ENCODE measurements at places on chromosomes 16 and 17.

GRCh38 chr16:57594531-57595031, 33.8 kb upstream of the ADGRG1 start:
- H3K27ac ChIP-seq: no peak overlapping the region
- peaks cover 11% of the 10 kb centered on the region for H3K36me3 ChIP-seq
- DNase-seq: peak; percentile 11

GRCh38 chr16:65042438-65043365, 79.2 kb downstream of the CDH11 start:
- DNase-seq: no peak
- H3K4me1 ChIP-seq: no peaks in the 10 kb centered on the region
- no peak overlapping the region for H3K27ac ChIP-seq
- peaks cover 1% of the 10 kb centered on the region for H3K36me3 ChIP-seq
- H3K27me3 ChIP-seq: no peaks in the 10 kb centered on the region
- H3K4me3 ChIP-seq: no peak overlapping the region

- H3K27ac ChIP-seq: no peak overlapping the region
- H3K4me1 ChIP-seq: no peaks in the 10 kb centered on the region
- H3K4me3 ChIP-seq: no peak overlapping the region
- H3K27me3 ChIP-seq: no peaks in the 10 kb centered on the region
- no peak for DNase-seq
- peaks cover 2% of the 10 kb centered on the region for H3K36me3 ChIP-seq
Observed at GRCh38 chr16:12479751-12480150, 323.9 kb downstream of the CPPED1 start.

DNA sequence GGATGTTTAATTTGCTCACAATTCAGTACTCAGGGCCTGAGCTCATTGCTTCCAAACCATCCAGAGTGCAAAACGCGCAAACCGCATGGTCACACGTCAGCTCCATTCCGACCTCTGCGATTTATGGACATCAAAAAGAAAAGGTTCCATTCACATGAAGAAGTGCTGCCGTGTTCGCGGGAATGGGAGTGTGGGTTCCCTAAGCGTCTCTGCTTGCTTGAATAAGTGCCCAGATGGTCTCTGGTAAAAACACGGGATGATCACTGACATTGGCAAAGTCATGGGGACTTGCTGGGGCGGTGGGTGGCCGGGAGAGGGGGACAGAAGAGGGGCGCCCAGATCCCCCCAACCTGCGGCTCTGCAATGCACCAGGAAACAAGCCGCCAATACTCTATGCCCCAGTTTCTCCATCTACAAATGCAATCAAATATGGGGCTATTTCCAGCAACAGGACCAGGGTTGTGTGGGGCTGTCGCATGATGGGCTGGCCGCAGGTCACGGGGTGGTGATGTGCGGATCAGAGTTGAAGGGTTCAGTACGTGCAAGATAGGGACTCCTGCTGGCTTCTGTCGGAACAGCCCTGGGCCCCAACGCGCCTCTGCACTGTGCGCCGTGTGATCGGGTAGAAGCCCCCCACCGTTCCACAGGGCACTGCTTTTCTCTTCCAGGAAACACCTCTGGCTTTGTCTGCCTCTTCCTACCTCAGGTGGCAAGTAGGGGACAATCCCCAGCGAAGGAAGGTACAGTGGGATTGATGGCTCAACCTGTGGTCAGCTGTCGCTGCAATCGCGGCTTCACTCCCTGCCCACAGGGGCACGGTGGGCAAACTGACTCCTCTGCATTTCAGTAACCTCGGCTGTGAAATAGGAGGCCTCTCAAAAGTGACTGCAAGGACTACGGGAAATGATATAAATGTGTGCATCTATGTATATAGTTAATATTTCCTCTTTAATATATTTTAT, 11.2 kb downstream of the FOXF1 start:
- no peak overlapping the region for H3K4me3 ChIP-seq
- H3K36me3 ChIP-seq: no peaks in the 10 kb centered on the region
- no peak for DNase-seq
- H3K4me1 ChIP-seq: peaks cover 11% of the 10 kb centered on the region
- peaks cover 62% of the 10 kb centered on the region for H3K27me3 ChIP-seq

DNA sequence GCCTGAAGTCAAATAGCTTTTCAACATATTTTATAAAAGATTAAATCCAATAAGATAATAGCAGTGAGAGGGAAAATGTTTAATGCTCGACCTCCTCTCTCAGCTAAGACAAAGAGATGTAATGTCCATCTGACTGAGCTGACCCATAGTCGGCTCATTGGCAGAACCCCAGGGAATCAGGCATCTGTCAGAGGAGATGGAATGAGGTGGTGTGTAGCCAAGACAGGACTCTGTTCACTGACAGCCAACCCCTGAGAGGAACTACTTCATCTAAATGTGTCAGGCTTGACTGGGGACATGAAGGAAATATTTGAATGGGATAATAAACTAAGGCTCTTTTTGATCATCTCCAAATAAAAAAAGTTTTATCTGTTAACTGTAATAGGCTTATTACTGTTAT, 188.0 kb downstream of the CDH11 start:
- no peak for DNase-seq
- no peaks in the 10 kb centered on the region for H3K27me3 ChIP-seq
- no peak overlapping the region for H3K4me3 ChIP-seq
- no peak overlapping the region for H3K27ac ChIP-seq
- H3K36me3 ChIP-seq: no peaks in the 10 kb centered on the region
- H3K4me1 ChIP-seq: no peaks in the 10 kb centered on the region

DNA sequence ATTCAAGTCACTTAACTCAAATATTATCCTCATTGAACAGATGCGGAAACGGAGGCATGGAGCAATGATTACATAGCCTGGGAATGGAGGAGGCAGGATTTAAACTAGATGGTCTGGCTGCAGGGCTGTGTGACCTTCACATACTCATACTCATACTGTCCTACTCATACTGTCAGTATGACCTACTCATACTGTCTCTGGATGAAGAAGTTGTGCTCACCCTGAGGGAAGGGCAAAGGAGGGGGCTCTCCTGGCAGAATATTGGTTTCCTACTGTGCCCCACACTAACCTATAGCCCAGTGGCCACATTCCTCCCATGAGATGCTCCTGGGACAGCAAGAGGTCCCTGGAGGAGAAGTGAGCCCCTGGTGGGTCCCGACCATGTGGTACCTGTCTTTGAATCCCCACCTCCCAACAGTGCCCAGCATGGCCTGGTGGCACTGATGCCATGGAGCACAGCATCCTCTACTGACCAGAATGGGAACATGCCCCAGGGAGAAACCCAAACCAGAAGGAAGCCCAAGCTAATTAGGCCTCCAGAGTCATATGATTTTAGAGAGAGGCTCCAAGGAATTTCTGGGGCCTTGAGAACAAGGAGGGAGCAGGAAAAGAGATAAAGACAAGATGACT, 197.3 kb upstream of the SDK2 start:
- no peak for DNase-seq
- no peak overlapping the region for H3K4me3 ChIP-seq
- H3K27ac ChIP-seq: no peak overlapping the region

DNA sequence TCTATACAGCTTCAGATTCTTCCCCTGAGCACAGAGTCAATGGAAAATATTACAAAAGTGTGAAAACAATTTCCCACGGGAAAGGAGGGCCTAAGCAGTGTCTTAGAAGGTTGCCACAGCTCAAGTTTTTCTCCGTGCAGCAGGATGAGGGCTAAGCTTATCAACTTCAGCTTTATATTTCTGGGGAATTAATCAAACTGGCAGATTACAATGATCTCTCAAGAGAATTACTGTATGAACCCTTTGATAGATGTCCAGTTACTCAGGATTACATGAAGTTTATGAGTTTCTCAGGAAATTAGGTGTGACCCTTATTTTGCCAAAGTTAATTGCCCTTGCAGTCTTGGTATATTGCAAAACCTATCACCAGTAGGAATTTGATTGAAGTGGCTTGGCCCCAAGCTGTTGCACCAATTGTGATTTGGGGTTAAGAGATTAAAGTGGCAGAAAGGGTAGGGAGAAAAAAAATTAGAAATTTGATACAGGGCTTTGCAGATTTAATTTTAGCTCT, 298.4 kb downstream of the MAP2K6 start:
- no peak overlapping the region for H3K4me3 ChIP-seq
- no peaks in the 10 kb centered on the region for H3K4me1 ChIP-seq
- H3K27me3 ChIP-seq: no peaks in the 10 kb centered on the region
- H3K36me3 ChIP-seq: no peaks in the 10 kb centered on the region

- H3K36me3 ChIP-seq: peaks cover 2% of the 10 kb centered on the region
- no peak for DNase-seq
- no peaks in the 10 kb centered on the region for H3K4me1 ChIP-seq
- no peak overlapping the region for H3K27ac ChIP-seq
- no peak overlapping the region for H3K4me3 ChIP-seq
- H3K27me3 ChIP-seq: peaks cover 76% of the 10 kb centered on the region
Observed at GRCh38 chr16:86569701-86570447, 3.2 kb downstream of the FOXC2 start.

DNA sequence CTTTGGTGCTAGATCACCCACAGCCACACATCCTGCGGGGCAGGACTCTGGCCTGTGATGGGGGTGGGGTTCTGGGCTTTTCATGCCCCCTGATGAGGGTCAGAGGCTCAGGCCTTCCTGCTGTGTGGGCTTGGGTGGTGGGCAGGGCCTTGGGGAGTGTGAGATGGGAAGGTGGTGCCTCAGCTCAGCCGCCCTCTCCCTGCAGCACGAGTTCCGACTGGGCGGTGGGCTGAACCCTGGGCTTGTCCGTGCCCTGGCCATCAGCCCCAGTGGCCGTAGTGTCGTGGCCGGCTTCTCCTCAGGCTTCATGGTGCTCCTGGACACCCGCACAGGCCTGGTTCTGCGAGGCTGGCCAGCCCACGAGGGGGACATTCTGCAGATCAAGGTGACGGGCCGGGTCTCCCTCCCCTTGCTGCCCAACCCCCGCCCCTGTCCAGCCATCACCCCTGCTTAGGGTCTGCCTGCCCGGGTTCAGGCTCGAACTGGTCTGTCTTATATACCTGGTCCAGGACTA, 6.8 kb upstream of the SERPINF2 start:
- H3K4me3 ChIP-seq: no peak overlapping the region
- peaks cover 8% of the 10 kb centered on the region for H3K36me3 ChIP-seq
- H3K4me1 ChIP-seq: no peaks in the 10 kb centered on the region

- no peak for DNase-seq
- H3K27me3 ChIP-seq: no peaks in the 10 kb centered on the region
- H3K36me3 ChIP-seq: peaks cover 23% of the 10 kb centered on the region
- no peak overlapping the region for H3K4me3 ChIP-seq
- peaks cover 61% of the 10 kb centered on the region for H3K4me1 ChIP-seq
- no peak overlapping the region for H3K27ac ChIP-seq
Observed at GRCh38 chr17:80779336-80779735, 212.3 kb upstream of the CHMP6 start.

GRCh38 chr16:24731722-24732419, 2.4 kb downstream of the TNRC6A start:
- peak overlapping the region; percentile 100 for H3K27ac ChIP-seq
- peak overlapping the region; percentile 100 for H3K4me3 ChIP-seq
- no peaks in the 10 kb centered on the region for H3K27me3 ChIP-seq
- H3K36me3 ChIP-seq: peaks cover 28% of the 10 kb centered on the region
- no peak for DNase-seq

DNA sequence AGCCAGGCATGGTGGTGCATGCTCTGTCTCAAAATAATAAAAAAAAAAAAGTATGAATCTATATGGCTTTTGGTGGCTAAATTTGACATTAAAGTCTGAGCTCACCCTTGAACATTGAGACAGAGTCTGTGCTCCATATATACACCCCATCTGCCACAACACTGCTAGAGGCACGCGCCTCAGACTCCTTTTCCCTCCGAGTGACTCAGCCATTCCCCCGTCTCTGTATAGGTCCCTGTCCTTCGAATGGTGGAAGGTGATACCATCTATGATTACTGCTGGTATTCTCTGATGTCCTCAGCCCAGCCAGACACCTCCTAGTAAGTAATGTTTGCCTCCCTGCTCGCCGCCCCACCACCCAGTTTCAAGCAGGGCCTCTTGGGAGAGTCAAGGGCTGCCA, 4.5 kb upstream of the EFNB3 start:
- H3K4me1 ChIP-seq: peaks cover 19% of the 10 kb centered on the region
- H3K36me3 ChIP-seq: peaks cover 18% of the 10 kb centered on the region
- no peak for DNase-seq
- peaks cover 38% of the 10 kb centered on the region for H3K27me3 ChIP-seq
- no peak overlapping the region for H3K27ac ChIP-seq

DNA sequence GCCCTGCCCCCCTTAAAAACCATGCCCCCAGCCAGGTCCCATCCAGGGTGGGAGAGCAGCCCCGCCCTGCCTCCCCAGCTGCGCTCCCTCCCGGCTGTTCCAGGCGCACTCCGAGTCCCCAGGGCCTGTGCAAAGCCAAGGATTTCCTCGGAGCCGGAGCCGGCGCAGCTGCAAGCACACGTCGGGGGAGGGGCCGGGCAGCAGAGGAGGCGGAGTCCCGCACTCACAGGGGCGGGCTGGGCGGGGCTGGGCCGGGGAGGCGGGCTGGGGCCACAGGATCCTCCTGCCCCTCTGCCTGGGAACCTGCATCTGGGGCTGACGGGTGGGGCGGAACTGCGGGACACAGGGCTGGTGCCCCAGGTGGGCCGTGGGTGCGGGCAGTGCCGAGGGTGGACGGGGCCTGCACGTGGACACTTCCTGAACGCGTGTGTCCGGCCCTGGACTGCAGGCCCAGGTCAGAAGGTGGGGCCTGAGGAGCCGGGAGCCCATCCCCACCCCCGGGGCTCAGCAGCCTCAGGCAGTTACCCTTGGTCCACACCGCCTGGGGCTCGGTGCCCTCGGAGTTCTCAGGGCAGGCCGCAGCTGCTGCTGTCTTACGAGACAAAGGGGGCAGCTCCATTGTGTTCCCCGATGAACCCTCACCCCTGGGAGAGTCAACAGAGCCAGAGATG, 24.0 kb upstream of the SSTR5 start:
- no peaks in the 10 kb centered on the region for H3K36me3 ChIP-seq
- H3K27me3 ChIP-seq: no peaks in the 10 kb centered on the region
- no peak for DNase-seq
- no peaks in the 10 kb centered on the region for H3K4me1 ChIP-seq
- H3K27ac ChIP-seq: no peak overlapping the region

GRCh38 chr17:47918006-47918405, 22.0 kb downstream of the SP2 start:
- peaks cover 33% of the 10 kb centered on the region for H3K36me3 ChIP-seq
- no peak for DNase-seq
- no peak overlapping the region for H3K4me3 ChIP-seq

- H3K36me3 ChIP-seq: peaks cover 15% of the 10 kb centered on the region
- H3K27ac ChIP-seq: no peak overlapping the region
- DNase-seq: no peak
- no peaks in the 10 kb centered on the region for H3K27me3 ChIP-seq
- H3K4me3 ChIP-seq: no peak overlapping the region
Observed at GRCh38 chr16:11078812-11079459, 134.6 kb downstream of the CLEC16A start.

DNA sequence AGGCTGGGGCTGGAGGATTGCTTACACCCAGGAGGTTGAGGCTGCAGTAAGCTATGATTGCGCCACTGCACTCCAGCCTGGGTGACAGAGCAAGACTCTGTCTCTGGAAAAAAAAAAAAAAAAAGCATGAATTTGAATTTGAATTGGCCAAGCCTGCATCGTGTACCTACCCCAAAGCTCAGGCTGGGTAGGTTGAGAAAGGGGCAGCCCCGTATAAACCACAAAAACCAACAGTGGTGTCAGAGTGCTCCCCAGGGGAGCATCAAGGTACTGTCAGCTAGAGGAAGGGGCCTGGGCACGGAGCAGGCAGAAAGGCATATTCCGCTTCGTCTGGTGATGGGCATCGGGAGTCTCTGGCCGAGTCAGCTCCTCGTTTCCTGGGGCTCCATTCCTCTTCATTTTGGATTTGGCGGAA, 40.9 kb downstream of the RAP1GAP2 start:
- no peak overlapping the region for H3K27ac ChIP-seq
- peaks cover 27% of the 10 kb centered on the region for H3K36me3 ChIP-seq
- H3K4me3 ChIP-seq: no peak overlapping the region
- H3K4me1 ChIP-seq: peaks cover 17% of the 10 kb centered on the region
- no peaks in the 10 kb centered on the region for H3K27me3 ChIP-seq
- DNase-seq: no peak

- peaks cover 24% of the 10 kb centered on the region for H3K36me3 ChIP-seq
- no peaks in the 10 kb centered on the region for H3K27me3 ChIP-seq
- DNase-seq: no peak
- H3K4me3 ChIP-seq: no peak overlapping the region
- H3K27ac ChIP-seq: peak overlapping the region; percentile 12
Observed at GRCh38 chr16:17130733-17131132, 340.0 kb downstream of the XYLT1 start.
